Activated T-cell treated with anti-CD3 and anti-CD28 coated beads for 1 hour (primary cell): ENCODE measurements at places on chromosomes 12 and 14.

GRCh38 chr12:107330831-107331431 lies 237.6 kb upstream of the CRY1 start:
- no peak for DNase-seq

DNA sequence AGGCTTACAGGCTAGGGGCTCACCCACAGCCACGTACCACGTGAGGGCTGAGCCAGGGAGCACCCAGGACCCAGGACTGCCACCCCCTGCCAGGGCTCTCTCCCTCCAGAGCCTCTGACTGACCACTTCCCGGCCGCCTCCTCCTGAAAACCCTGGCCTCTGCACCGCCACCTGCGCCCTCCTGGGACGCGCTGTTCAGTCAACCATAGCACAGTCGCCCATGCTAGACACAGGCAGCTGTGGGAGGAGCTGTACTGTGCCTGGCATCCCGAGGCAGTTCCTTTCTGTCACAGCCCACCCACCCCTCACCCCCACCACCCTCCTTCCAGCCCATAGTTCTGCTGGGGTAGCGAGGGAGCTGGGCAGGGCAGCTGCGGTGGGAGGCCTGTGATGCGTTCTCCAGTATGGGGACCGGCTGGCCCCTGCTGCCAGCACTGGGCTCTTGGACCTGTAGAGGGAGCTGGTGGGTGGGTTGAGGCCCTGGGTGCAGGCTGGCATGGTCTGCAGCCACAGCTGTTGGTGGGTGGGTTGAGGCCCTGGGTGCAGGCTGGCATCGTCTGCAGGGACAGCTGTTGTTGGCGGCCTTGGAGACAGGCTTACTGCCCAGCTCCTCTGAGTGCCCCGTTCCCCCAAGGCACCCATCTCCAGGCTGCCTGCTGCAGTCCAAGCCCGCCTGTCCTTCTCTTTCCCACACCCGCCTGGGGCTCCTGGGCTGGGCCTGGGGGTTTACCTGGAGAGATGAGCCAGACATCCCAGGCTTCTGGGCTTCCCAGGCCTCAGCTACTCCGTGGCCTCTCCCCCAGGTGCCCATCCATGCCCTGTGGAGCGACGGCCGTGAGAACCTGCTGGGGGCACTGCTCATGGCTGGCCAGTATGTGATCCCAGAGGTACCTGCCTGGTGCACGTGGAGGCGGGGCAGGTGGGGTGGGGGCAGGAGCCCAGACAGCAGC lies 11.5 kb downstream of the ASPG start:
- no peak for DNase-seq

DNA sequence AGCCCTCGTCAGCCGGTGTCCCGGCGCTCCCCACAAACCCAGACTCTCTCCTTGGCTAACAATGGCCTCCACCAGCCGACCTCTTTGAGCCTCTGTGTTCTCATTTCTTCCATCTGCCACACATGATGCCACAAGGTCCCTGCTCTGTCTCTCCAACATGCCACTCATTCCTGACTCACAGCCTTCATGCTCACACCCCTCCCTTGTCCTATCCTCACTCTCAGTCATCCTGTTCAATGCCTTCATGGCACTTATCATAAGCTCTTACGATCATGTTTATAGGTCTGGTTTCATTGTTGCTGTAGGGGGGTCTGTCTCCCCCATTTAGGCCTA lies 9.6 kb upstream of the SERPINA11 start:
- DNase-seq: no peak

DNA sequence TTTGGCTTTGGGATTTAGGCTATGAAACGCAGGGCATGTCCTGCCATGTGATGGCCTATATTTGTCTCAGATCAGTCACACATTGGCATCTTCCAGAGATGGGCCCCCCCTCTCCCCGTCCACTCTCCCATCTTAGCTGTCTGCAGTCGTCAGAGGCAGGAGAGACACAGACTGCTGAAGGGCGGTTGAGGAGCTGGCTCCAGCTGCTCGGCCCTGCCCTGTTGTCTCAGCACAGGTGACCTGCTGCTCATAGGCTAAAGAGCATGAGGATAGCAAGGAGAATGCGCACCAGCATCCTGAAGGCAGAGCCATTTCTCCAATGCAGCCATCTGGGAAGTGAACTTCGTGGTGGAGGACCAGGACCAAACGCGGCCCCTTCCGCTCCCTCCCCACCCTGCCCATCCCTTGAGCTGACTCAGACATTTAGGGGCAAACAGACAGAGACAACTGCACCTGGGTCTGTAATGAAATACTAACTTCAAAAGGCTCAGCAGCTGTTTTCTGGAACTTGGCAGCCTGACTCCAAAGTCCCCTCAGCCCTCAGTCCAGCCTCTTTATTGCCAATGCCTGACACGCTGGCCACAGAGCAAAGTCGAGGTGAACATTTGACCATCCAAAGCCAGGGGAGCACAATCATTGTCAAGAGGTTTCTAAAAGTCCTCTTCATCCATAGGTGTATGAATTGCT lies 22.3 kb downstream of the FZD10 start:
- no peak for DNase-seq

DNA sequence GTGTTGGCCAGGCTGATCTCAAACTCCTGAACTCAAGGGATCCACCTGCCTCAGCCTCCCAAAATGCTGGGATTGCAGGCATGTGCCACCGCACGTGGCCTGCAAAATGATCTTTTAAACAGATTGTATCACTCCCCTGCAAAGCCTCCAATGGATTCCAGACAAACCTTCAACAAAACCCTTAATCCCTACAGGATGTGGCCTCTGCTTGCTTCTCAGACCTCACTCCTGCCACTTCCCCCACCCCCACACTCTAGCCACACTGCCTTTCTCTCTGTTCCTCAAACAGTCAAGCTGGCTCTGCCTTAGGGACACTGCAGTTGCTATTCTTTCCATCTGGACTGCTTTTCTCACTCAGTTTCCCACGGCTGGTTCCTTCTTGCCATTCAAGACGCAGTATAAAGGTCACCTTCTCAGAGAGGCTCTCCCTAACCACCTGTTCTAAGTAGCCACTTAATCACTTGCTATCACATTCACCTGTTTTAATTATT lies 47.3 kb upstream of the TMED10 start:
- no peak for DNase-seq

GRCh38 chr12:74889563-74890236 lies 319.9 kb downstream of the KCNC2 start:
- no peak for DNase-seq

GRCh38 chr12:87848248-87848868 lies 180.8 kb downstream of the C12orf50 start:
- no peak for DNase-seq

GRCh38 chr14:88470542-88471440 lies 84.0 kb downstream of the PTPN21 start:
- no peak for DNase-seq

- DNase-seq: no peak
Observed at GRCh38 chr12:66901138-66901932, 222.5 kb upstream of the GRIP1 start.

DNA sequence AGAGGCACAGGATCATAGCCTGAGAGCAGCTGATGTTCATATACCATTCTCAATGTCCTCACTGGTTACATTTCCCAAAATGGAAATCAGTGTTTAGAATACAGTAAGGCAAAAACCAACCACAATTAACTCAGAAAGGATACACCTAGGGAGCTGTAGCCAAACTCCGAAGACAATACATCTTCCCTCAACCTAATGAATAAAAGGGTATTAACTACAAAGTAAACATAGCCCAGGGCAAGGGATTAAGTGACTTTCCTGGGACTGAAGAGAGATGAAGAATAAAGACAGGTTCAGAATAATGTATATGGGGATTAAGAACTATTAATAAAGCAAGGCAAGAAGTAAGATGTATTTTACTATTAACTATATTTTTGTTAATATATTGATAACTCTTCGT lies 79.5 kb downstream of the RPS29 start:
- DNase-seq: no peak

DNA sequence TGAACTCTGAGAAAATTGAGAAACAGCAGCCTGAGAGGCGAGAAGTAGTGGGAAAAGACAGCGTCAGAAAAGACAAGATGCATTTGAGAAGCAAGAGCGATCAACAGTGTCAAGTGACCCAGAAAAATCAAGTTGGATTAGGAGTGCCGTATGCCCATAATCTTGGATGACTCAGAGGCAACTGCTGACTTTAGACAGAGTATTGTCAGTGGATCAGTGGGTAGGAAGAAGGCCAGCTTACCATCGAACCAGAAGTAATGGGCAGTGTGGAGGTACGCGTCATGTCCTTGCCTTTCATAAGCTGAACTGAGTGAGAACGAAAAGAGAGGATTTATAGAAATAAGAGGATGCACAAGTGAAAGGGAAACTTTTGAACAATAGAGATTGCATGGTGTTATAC lies 151.0 kb upstream of the NAV3 start:
- DNase-seq: no peak

- DNase-seq: no peak
Observed at GRCh38 chr14:58881433-58881832, 243.7 kb downstream of the DACT1 start.

GRCh38 chr12:49872781-49873181 lies 29.9 kb upstream of the BCDIN3D start:
- no peak for DNase-seq

- DNase-seq: no peak
Observed at GRCh38 chr12:85779768-85780167, 56.4 kb downstream of the RASSF9 start.

DNA sequence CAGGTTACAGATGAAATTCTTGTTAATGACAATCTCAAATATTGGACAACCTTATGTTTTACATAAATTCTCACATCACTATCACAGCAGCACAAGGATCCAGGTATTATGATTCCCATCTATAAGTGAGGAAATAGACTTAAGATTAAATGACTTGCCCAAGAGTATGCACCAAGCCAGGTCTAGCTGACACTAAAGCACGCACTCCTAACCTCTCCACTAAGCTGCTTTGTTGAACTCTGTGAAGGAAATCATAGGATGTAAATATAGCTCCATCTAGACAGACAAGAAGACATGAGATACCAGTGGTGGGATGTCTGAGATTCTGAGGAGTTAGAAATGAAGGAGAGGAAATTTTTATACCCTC lies 87.9 kb downstream of the PHLDA1 start:
- DNase-seq: no peak
